Right lung (tissue), 10 donors: ENCODE measurements at places on chromosomes 3 and 15. TPM values are rescaled to one million over a fixed set of nuclear protein-coding genes. Genes with fewer than 3 reads are reported as not detected.

DNA sequence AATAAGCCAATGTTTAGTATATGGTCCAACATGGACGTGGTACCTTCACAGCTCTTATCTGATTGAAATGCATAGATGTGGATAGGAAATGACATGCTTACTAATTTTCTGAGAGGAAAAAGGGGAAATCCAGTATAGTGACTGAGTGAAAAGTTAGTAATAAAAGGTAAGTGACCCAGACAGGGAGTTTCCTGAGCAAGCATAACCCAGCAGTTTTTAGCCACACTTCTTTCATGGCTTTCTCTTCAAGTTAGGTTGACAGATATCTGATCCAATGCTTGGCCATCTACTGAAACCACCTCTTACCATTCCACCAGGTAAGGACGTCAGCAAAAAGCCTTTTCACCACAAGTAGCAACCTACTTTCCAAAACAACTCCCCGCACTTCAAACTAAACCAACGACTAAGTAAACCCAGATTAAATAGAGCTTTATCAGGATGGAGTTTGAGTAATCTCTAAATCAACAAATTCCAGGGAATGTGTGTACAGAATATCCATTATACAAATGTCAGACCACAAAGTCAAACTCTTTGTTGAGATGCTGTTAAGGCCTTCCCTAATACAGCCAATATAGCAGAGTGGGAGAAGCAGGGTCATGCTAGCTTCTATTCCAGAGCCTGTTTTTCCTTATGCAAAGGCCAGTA is 329.7 kb downstream of the RORA start:
- DNase-seq: no peak

GRCh38 chr3:159252274-159252673 is 450.4 kb downstream of the MFSD1 start:
- no peak for DNase-seq

DNA sequence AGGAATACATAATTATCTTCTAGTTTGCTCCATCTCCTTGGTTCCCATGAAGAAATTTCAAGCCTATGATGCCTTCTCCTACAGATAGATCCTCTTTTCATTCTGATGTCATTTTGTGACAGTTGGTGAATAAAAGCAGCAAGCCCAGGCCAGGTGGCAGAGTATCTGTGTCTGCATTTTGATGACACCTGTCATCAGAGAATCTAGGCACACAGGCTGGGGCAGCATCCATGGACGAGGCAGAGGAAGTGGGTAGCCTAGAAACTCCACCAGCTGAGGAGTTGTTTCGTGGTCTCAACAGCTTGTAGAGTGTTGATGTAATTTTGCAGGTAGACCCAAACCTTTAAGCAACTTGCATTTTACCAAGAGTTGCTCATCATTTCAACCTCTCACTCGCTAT is 269.8 kb downstream of the FEZF2 start:
- DNase-seq: no peak

- DNase-seq: no peak
These were observed 91.1 kb upstream of the TPM1 start for GRCh38 chr15:62951481-62951880.

- no peak for DNase-seq
These were observed 534 bp upstream of the UBE2E1 start for GRCh38 chr3:23805210-23805632.

Gene COL6A5
- polyA plus RNA-seq: 1.6 TPM

Gene GUCA1C
- not detected for polyA plus RNA-seq

- no peak for DNase-seq
These were observed 658.8 kb downstream of the EDEM1 start for GRCh38 chr3:5846261-5846660.

Gene GPR176
- polyA plus RNA-seq: 4.3 TPM

Gene ACTRT3
- 2.1 TPM for polyA plus RNA-seq

GRCh38 chr3:25478964-25479726 is 51.1 kb downstream of the RARB start:
- no peak for DNase-seq

Gene TMEM207
- 0.17 TPM for polyA plus RNA-seq

DNA sequence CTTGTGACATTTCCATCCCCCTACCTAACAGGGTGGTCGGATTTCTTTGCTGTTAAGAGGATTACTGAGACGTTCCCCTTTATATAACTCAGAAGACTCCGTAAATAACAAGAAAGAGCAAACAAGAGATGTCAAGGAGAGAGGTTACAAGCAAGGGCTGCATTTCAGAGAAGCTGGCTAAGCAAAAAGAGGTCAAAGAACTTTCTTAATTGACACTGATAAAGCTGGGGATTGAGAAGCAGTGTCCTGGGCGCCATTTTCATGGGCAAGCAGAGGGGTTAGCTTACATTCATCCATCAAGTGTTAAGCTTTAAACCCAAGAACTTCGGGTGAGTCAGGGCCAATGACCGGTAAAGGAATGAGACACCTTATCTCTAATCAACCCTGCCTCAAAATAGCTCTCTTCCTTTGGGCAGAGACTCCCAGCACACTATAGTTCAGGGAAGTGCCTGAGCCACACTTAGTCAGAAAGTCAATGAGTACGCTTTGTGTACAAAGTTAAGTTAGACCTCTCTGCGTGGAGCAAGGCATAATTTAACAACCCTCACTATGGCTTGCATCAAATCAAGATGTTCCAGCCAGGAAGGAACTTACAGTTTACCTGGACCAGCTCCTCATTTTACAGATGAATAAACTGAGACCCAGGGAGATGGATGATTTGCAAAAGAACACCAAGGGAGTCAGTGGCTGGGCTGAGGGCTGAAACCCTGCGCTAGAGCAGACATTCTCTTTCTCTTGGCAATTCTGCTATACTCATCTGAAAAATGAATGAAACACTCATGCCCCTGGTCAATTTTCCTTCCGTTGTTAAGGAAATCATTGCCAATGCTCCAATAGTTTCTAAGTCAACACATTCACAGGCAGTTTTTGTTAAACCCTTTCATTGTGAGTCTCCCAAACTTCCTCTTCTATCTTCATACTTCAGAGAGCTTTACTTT is 44.6 kb downstream of the CCNL1 start:
- DNase-seq: no peak

DNA sequence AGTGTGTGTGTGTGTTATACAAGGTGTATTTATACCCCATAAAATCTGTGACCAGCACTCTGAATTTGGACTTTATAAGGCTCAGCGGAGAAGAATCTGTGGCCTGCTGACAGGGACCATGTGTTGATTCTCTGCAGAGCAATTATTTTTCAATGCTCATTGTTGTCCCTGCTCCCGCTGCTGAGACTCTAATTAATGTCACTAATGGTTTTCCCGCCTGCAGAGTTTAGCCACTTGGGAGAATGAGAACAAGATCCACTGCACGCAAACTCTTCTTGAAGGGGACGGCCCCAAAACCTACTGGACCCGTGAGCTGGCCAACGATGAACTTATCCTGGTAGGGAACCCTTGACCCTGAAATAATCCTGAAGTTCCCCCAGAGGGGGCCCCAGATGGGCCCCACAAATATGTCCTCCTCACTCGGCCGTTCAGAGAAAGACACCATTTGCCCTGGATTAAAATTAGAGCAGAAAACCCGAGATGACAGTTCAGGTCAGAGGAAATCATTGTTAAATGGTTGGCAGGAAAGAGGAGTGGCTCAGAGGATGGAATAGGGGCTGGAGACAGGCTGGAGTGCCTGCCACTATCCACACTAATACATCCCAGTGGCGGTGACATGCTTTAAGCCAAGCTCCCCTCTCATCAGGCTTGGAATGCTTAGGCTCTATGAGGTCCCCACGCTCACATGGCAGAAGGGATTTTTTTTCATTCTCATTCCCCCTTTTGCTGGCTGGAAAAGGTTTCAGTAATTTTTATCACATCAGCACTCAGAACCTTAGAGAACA is 3.3 kb downstream of the CRABP1 start:
- DNase-seq: no peak

Gene CCDC80
- 30.1 TPM for polyA plus RNA-seq

- DNase-seq: no peak
These were observed 9.6 kb downstream of the ZBTB11 start for GRCh38 chr3:101667331-101667730.

GRCh38 chr15:39730552-39730951 is 52.1 kb downstream of the FSIP1 start:
- no peak for DNase-seq

Gene XCR1
- 0.32 TPM for polyA plus RNA-seq

Gene TNNC1
- polyA plus RNA-seq: 21.1 TPM

Gene HHLA2
- polyA plus RNA-seq: 2.6 TPM

Gene CYP19A1
- polyA plus RNA-seq: 1.9 TPM

Gene TMEM158
- 1.7 TPM for polyA plus RNA-seq

DNA sequence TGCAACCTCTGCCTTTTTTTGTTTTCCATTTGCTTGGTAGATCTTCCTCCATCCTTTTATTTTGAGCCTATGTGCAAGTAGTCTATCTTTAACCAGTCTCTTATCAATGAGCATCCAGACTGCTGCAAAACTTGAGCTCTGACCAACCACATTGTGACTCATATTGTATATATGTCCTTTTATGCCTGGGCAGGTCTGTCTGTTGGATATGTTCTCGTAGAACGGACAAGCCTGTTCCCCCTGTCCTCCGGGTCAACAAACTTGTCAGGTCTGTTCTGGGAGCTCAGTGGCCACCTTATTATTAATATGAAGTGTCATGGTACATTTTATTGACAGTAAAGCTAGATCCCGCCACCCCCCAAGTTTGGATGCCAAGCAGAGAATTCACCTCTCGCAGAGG is 252.9 kb upstream of the ST8SIA2 start:
- DNase-seq: no peak

- DNase-seq: peak; percentile 42
These were observed 418.3 kb downstream of the OTOL1 start for GRCh38 chr3:161914703-161915417.
